ENCODE measurements at places on chromosomes 11 and 22.

DNA sequence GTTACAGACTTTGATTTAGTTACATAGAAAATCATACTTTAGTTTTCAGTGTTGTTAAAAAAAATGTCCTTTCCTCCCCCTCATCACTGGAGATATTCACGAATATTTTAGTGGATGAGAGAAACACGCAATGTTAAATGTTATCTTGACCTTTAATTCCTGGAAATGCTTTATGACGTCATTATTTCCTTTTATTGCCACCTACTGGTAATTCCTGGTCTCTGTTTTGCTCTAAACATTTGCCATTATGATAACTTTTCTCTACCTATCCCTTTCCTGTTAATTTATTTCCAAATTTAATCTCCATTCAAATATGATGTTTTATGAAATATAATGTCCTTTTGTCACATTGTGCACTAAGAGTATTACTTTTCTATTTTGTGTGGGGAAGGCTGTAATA lies 770.6 kb downstream of the FAM181B start:
- no peaks in the 10 kb centered on the region for H3K36me3 ChIP-seq
- no peak for DNase-seq
- no peak overlapping the region for H3K27ac ChIP-seq
- H3K4me1 ChIP-seq: peaks cover 20% of the 10 kb centered on the region
- H3K4me3 ChIP-seq: no peak overlapping the region

DNA sequence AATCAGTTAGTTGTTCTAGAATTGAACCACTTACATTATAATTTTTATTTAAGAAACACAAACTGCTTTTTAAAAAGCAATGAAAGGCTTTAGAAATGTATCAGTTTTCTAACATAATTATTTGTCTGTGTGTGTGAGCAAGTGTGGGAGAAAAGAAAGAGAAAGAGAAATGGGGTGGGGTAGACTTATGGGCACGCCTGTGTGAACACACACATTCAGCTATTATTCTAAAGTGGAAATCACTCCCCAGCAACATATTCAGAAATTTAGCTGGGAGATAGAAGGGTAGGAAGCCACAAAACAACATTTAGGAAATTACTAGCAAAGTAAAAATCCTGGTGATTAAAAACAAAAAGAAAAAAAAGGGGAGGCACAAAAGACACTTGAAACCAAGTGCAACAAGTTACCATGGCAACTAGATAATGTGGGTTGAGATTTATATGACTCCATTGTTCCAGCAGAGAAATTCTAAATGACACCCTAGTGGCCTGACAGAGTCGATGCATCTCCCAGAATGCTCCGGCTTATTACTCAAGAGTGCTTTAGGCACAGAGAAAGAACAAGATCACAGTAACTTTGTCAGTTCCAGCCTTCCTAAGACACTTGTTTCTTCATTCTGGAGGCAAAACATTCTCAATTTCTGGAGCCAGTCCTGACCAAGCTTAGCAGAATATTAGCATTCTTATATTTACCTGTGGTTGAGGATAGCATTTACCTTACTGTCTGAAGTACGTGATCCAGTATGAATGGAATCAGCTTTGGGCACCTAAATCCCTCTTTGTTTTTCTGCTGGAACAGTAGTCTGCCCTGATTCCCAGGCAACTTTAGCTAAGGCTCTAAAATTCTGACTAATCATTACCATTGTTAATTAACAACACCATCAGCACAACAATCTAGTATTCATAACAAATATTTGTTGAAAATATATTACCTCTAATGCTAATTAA lies 444.4 kb downstream of the DLG2 start:
- no peak overlapping the region for H3K4me3 ChIP-seq
- no peak overlapping the region for H3K27ac ChIP-seq
- no peaks in the 10 kb centered on the region for H3K27me3 ChIP-seq
- no peak for DNase-seq
- H3K36me3 ChIP-seq: no peaks in the 10 kb centered on the region

DNA sequence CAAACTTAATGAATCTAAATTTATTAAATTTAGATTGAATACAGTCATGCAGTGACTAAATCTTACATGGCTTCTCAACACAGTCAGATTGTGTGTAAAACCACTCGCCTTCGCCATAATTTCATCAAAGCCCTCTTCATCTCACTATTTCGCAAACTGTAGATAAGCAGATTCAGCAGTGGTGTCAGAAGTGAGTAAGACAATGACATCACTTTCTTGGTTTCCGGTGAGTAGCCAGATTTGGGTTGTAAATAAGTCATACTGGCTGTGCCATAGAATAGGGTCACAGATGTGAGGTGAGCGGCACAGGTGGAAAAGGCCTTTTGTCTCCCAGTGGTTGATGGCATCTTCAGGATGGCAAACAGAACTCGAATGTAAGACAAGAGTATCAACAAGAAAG lies 3.4 kb downstream of the OR10A6 start:
- no peaks in the 10 kb centered on the region for H3K36me3 ChIP-seq
- no peak overlapping the region for H3K4me3 ChIP-seq
- no peak for DNase-seq
- no peak overlapping the region for H3K27ac ChIP-seq

- H3K27me3 ChIP-seq: no peaks in the 10 kb centered on the region
- H3K4me3 ChIP-seq: no peak overlapping the region
- H3K27ac ChIP-seq: no peak overlapping the region
- H3K36me3 ChIP-seq: no peaks in the 10 kb centered on the region
Observed at GRCh38 chr11:1073261-1073724, 1.4 kb upstream of the MUC2 start.

DNA sequence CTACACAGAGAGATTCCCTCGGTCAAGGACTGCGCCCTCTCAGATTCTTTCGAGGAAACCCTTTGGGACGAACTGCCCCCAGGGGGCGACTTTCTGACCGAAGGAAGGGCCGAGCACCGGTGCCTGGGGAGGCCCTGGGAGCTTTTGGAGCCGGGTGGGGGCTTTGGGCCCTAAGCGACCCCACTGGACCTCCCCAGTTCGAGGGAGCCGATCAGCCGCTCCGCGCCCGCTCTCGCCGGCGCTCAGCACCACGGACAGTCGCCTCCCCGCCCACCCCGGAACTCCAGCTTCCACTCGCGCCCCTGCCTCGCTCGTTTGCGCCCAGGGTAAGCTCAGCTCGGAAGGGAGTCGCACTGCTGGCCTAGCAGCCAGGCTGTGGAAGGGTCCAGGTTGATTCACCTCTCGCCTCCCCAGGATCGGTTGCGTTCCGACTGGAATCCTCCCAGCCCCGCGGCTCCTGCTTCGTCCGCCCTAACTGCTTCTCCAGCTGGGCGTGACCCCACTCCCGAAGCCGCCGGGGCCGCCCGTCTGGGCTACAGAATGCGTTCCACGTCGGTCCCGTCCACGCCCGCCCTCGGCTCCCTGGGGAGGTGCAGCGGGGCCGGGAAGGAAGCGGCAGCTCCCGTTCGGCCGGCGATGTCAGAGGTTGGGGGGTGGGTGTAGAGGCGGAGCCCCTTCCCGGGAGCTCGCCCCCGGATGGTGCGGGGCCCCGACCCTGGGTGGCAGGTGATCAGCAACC lies 428 bp downstream of the SCN3B start:
- peaks cover 45% of the 10 kb centered on the region for H3K27me3 ChIP-seq
- peak overlapping the region; percentile 58 for H3K4me3 ChIP-seq
- DNase-seq: peak; percentile 43
- no peaks in the 10 kb centered on the region for H3K36me3 ChIP-seq

GRCh38 chr11:35313760-35314153 lies 105.6 kb downstream of the SLC1A2 start:
- no peaks in the 10 kb centered on the region for H3K36me3 ChIP-seq
- H3K4me1 ChIP-seq: peaks cover 10% of the 10 kb centered on the region
- no peaks in the 10 kb centered on the region for H3K27me3 ChIP-seq
- no peak overlapping the region for H3K4me3 ChIP-seq

GRCh38 chr11:1706634-1707400 lies 9.8 kb downstream of the KRTAP5-6 start:
- H3K4me3 ChIP-seq: no peak overlapping the region
- H3K27me3 ChIP-seq: no peaks in the 10 kb centered on the region
- peak; percentile 35 for DNase-seq
- H3K27ac ChIP-seq: no peak overlapping the region
- H3K4me1 ChIP-seq: no peaks in the 10 kb centered on the region
- H3K36me3 ChIP-seq: no peaks in the 10 kb centered on the region

DNA sequence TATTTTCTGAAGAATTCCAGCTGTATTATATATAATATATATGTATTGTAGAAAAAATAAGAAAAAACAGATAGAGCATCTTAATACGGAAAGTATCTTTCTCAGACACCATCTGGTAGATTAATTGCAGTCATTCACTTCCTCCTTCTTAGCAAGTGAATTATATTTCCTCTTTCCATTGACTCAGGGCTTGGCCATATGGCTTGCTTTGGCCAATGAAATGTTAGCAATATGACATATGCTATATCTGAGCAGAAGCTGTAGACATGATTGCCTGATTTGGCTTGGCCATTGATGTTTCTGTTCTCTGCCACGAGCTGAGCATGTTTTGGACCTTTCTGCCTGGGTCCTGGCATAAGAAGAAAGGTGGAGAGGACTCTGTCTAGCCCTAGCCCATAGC lies 34.4 kb upstream of the ZBED5 start:
- no peak for DNase-seq
- no peaks in the 10 kb centered on the region for H3K36me3 ChIP-seq
- no peak overlapping the region for H3K4me3 ChIP-seq
- no peak overlapping the region for H3K27ac ChIP-seq

DNA sequence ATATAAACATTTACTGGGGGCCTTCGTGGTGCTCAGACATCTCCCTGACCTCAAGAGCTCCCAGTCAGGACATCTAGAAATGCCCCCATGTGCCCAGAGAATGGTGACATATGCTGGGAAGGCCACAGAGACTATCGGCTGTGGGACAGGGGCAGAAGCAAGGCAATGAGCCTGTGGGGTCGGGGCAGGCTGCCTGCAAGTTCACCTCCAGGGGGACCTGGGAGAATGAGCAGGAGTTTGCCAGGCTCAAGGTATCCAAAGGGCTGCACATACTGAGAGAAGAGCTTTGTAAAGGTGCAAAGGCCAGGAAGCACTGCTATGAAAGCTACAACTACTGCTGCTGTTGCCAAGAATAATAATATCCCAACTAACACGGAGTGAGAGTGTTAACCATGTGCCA lies 233.9 kb downstream of the TENM4 start:
- peaks cover 2% of the 10 kb centered on the region for H3K27me3 ChIP-seq
- no peak overlapping the region for H3K4me3 ChIP-seq
- H3K4me1 ChIP-seq: no peaks in the 10 kb centered on the region
- H3K36me3 ChIP-seq: no peaks in the 10 kb centered on the region

GRCh38 chr11:13376838-13377237 lies 86.2 kb downstream of the BTBD10 start:
- no peak overlapping the region for H3K4me3 ChIP-seq
- H3K27me3 ChIP-seq: no peaks in the 10 kb centered on the region
- no peaks in the 10 kb centered on the region for H3K4me1 ChIP-seq
- no peak for DNase-seq

DNA sequence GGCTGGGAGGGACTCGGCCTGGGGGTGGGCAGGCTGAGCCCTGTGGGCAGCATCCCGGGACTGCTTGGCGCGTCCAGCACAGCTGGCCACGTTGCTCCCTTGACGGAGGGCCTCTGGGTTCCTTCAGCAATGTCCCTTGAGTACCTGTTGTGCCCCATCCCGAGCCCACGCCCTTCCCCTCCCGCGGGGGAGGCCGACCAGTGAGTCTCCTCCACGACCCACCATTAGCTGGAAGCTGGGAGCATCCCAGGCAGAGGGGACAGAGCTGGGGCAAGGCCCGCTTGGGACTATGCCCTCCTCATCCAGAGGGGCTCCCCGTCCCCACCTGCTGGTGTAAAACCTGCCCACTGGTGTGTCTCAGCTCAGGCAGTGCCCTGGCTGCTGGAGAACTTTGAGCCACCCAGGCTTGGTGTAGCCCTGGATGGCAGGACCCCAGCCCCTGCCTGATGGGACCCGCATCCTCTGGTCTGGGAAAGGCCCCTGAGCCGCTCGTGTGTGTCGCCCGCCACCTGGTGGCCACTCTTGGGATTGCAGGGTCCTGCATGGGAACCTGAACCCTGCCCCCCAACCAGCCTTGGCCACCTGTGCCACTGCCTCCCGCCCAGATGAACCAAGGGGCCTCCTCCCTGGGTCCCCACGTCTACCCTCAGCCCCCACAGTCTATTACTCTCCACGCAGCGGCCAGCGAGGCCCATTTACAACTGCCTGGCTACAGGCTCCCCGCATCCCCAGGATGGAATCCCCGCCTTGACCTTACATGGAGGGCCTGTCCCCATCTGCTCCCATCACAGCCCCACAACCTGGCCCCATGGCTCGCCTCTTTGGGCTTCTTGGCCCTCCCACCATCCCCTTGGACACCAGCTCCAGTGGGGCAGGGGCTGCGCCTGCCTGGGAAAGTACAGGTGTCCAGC lies 16.6 kb upstream of the ARHGAP8 start:
- H3K4me3 ChIP-seq: no peak overlapping the region
- H3K27me3 ChIP-seq: no peaks in the 10 kb centered on the region
- peaks cover 2% of the 10 kb centered on the region for H3K36me3 ChIP-seq
- H3K27ac ChIP-seq: no peak overlapping the region

- no peaks in the 10 kb centered on the region for H3K36me3 ChIP-seq
- peaks cover 12% of the 10 kb centered on the region for H3K27me3 ChIP-seq
- DNase-seq: no peak
- no peak within 1 kb of the TSS for H3K27ac ChIP-seq
- no peaks in the 10 kb centered on the region for H3K4me1 ChIP-seq
Observed at GRCh38 chr11:59473015-59473414, at the start of gene OR4D10. OR4D10 (plus strand) TSS chr11:59473315; CDS start chr11:59477430, 4,115 bp downstream.

All from activated naive CD4-positive, alpha-beta T cell treated with anti-CD3 and anti-CD28 coated beads for 36 hours (primary cell).